ENCODE measurements at places on chromosomes 3 and 15.

DNA sequence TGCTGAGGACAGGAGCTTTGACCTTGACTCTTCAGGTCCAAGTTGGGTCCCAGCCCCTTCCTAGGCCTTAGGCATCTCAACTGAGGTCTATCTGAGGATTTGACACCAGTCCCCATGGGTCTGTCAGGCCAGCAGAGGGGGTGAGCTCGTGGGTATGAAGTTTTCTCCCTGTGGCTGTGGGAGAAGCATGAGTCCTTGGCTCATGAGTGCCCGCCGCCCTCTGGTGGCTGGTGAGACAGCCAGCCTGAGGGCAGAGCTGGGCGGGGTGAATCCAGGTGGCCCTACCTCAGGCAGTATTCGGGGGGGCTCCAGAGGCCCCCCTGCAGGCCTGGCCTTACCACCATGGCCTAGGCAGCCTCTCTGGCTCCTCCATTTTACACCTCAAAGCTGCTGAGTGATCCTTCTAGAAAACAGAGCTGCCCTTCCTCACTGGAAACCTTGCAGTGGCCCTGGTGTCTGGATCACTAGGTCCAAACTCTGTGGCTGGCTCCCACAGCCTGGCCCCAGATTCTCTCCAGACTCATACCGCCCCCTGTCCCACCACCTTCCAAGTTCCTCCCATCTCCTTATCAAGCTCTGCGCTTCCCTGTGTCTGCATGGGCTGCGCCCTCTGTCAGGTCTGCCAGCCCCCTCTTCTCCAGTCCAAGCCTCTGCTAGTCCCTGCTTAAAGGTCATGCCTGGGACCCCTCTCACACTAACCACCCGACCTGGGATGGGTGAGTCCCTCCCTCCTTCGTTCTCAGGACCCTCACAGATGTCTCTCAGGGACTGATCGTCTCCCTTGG, 16.1 kb downstream of the SH2D7 start:
- peak; percentile 95 for DNase-seq

GRCh38 chr3:185654758-185655145, 68.7 kb downstream of the SENP2 start:
- DNase-seq: no peak

DNA sequence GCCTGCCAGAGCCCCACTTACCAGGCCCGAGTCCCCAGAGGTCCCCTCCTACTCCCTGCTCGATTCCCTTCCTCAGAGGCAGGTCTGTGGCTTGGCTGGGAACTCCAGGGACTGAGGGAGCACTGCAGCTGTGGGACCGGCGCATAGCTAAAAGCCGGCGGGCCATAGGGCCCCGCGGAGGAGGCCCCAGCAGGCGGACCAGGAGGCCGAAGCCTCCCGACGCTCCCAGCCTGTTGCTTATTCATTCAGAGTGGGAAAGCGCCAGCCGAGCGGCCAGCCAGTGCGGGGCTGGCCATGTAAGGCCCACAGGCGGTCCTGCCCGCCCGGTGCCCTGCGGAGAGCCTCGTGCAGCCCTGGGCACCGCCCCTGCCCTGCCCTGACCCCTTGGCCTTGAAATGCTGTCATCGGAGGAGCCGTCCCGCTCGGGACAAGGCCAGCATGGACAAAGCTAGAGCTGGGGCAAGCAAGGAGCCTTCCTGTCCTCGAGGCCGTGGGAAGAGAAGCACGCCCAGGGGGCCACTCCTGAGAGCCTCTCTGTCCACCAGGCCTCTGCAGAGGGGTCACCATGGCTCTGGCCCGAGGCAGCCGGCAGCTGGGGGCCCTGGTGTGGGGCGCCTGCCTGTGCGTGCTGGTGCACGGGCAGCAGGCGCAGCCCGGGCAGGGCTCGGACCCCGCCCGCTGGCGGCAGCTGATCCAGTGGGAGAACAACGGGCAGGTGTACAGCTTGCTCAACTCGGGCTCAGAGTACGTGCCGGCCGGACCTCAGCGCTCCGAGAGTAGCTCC, at the start of gene LOXL1:
Gene LOXL1 (plus strand): TSS at position 244 of the 784 bp plus-strand sequence. CDS start 322 bp downstream, at position 566.
- peak; percentile 32 for DNase-seq

- DNase-seq: no peak
Observed at GRCh38 chr3:123104550-123104949, 37.7 kb downstream of the PDIA5 start.

GRCh38 chr3:59137415-59137814, 87.6 kb upstream of the CFAP20DC start:
- DNase-seq: no peak

GRCh38 chr3:104257486-104257885, 1109.2 kb upstream of the ALCAM start:
- no peak for DNase-seq

DNA sequence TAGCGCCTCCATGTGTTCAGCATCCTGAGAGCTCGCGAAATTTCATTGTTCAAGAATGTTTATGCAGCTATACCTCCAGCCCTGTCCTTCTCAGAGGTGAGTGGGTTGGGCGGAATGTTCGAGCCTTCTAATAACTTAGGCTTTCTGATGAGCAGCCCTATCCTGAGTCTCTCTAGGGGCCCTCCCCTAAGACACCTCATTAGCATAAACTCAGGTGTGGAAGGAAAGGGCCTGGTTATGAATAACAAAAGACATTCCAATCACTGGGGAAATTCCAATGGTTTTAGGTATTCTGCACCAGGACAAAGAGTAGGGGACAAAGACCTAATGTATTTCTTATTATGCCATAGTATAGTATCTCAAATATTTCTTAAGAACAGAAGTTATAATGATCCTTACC, 138.1 kb upstream of the PDZRN3 start:
- DNase-seq: no peak

GRCh38 chr3:133384331-133385027, 15.4 kb upstream of the BFSP2 start:
- DNase-seq: peak; percentile 79

DNA sequence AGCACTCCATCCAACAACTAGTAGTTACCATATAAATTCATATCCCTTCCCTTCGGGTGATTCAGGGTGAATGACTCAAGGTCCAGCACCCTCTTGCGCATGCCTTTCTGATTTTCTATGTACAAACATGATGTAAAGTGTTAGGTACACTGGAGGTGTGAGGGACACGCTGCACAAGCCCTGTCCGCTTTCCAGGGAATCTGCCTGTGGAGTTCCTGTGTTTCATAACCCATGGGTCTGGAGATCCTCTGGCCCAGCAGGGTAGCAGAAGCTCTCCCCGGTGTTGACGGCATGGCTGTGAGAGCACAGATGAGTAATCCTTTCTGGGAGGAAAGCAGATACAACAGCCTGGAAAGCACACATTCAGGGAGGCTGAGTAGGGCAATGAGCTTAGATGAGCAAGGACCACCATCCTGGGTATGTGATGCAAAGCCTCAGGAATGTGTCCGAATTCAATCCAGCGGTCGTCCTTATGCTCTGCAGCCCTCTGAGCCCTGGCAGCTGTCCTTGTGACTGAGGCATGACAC, 142.9 kb upstream of the TP63 start:
- no peak for DNase-seq

GRCh38 chr3:67402873-67403272, 251.5 kb downstream of the SUCLG2 start:
- no peak for DNase-seq

- DNase-seq: no peak
Observed at GRCh38 chr15:36599620-36600433, 20.4 kb downstream of the CDIN1 start.

- DNase-seq: peak; percentile 98
Observed at GRCh38 chr3:12999147-13000140, 73.8 kb downstream of the IQSEC1 start.

GRCh38 chr3:172280406-172281051, 167.7 kb downstream of the GHSR start:
- no peak for DNase-seq

DNA sequence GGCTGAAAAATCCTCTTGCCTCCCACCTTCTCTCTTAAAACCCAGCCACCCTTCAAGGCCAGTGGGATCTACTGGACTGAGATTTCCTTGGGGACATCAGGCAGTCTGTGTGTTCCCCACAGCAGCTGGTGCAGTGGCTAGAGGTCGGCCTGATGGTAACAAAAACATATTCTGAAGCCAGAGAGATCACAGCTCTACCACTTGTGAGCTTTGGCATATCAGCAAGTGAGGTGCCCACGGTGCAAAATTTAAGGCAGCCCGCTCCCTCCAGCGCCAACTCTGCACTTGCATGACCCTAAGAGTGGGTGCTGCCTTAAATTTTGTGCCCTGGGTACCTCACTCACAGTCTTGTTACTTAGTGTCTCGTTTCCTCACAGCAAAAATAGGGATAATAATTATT, 97.2 kb downstream of the MESD start:
- DNase-seq: no peak

GRCh38 chr15:100167884-100168375, 173.8 kb downstream of the ADAMTS17 start:
- no peak for DNase-seq

DNA sequence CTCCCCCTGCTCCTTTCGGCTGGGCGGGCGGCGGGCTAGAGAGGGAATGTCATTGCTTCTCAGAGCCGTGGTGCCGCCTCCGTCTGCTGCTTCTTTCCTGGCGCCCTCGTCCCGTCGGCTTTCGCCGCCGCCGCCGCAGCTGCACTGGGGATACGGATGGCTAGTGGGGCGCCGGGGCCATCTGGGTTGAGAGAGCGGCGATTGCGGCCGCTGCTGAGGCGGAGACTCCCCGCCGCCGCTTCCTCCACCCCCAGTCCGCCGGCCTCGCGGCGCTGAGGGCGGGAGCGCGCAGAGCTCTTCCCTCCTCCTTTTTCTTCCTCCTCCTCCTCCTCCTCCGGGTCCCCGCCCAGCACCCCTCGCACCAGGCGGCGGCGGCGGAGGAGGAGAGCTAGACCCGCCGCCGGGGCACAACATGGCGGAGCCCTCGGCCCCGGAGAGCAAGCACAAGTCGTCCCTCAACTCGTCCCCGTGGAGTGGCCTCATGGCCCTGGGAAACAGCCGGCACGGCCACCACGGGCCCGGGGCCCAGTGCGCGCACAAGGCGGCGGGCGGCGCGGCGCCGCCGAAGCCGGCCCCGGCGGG, at the start of gene STT3B:
Gene STT3B (plus strand): TSS at position 339 of the 582 bp plus-strand sequence. CDS start 74 bp downstream, at position 413.
- DNase-seq: peak; percentile 90

DNA sequence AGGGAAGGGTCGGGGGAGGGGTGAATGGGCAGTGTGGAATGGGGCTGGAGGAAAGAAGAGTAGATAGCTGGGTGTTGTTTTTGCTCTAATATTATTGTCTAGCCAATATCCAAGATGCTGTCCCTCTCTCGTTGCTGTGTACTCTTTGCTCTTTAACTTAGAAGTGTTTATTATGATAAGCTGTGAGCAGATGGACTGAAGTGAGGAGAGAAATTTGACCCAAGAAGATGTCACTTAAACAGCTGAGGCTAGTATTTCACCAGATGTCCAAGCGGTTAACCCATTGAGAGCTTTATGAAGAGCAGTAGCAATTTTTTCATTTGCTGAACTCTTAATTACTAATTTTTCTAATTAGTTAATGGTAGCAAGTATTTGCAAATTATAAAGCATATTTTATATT, 212.2 kb upstream of the TP63 start:
- no peak for DNase-seq

- no peak for DNase-seq
Observed at GRCh38 chr3:14374444-14374883, 27.9 kb upstream of the SLC6A6 start.

- DNase-seq: no peak
Observed at GRCh38 chr3:192887047-192887446, 30.6 kb downstream of the MB21D2 start.

GRCh38 chr15:90411176-90411575, 23.1 kb downstream of the IQGAP1 start:
- no peak for DNase-seq

GRCh38 chr3:193783166-193783896, 190.3 kb downstream of the OPA1 start:
- no peak for DNase-seq

DNA sequence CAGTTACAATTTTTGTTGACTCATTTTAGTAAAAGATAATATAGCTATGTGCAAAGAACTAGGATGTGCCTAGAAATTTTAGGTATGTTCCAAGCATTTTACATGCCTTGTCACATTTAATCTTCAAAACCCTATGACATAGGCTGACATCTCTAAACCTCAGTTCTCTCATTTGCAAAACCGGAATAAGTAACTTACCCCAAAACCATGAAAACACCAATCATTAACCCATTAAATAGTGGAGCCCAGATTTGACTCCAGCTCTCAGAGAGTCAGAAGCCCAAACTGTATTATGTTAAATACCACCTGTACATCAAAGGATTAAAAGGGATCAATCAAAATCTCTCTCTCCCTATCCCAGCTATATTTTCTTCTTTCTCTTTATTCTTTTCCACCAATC, 36.6 kb downstream of the GSK3B start:
- DNase-seq: no peak

- DNase-seq: no peak
Observed at GRCh38 chr15:95958382-95958781, 372.1 kb upstream of the NR2F2 start.

- no peak for DNase-seq
Observed at GRCh38 chr3:55185380-55185779, 257.5 kb upstream of the LRTM1 start.

DNA sequence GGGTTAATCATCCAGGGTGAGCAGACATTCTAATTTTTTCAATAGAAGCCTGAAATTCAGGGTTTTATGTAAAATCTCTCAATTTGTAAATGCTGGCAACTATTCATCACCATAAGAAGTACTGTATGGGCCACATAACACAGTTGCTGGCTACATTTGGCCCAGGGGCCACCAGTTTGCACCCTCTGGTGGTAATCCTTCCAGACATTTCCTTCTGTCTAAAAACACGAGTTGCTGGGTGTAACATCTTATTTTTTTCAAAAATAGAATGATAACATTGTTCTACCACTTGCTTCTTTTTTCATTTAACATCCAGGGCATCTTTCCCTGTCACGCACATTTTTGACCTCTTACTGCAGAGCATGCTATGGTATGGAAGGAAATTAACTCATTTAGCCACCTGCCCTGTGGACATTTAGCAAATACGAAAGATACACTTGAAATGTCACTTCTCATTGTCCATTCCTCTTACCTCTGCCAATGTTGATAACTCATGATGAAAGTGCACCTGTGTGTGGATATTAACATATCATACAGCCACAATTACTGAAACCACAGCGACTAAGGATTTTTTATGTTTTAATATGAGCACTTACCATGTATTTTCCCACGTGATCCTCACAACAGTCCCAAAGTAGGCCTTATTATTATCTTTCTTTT, 117.5 kb upstream of the ARHGEF3 start:
- DNase-seq: no peak

DNA sequence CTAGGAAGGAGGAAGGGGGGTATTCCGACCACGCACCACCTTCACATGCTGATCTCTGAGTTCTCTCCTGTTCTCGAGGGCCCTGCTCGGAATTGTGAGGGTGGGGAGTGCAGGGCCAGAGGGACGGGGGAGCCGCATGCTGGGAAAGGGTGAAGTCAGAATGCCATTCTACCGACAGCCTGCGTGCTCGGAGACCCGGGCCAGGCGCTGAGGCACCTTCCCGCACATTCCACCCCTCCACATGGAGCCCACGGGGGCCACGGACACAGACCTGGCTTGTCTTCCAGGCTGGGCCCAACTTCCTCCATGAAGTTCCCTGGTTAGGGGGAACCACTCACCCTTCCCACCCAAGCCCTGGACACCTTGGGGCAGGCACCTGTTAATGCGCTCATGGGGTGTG, 28.7 kb upstream of the PIGZ start:
- DNase-seq: no peak

Data from hematopoietic multipotent progenitor cell treated with erythropoietin and hydrocortisone succinate and interleukin-3 and kit ligand, for 6 days (in vitro differentiated cells).